ENCODE measurements at places on chromosomes 7 and 10. TPM values are rescaled to one million over a fixed set of nuclear protein-coding genes. Genes with fewer than 3 reads are reported as not detected.

GRCh38 chr7:142298009-142298408 lies 40.2 kb upstream of the PRSS58 start:
- no peak overlapping the region for H3K27ac ChIP-seq
- H3K27me3 ChIP-seq, result no peaks in the 10 kb centered on the region
- no peaks in the 10 kb centered on the region for H3K4me1 ChIP-seq
- H3K4me3 ChIP-seq, result no peak overlapping the region
- DNase-seq, result no peak

Gene UTF1
- total RNA-seq, result not detected

GRCh38 chr10:116665541-116666125 lies 44.9 kb downstream of the PNLIPRP2 start:
- DNase-seq, result peak; percentile 62
- H3K27me3 ChIP-seq, result no peaks in the 10 kb centered on the region
- no peaks in the 10 kb centered on the region for H3K4me1 ChIP-seq
- no peaks in the 10 kb centered on the region for H3K36me3 ChIP-seq
- peak overlapping the region; percentile 40 for H3K4me3 ChIP-seq

GRCh38 chr7:144063710-144064109 lies 5.9 kb upstream of the OR2A25 start:
- H3K27me3 ChIP-seq, result no peaks in the 10 kb centered on the region
- H3K36me3 ChIP-seq, result no peaks in the 10 kb centered on the region
- H3K4me3 ChIP-seq, result no peak overlapping the region
- no peak for DNase-seq
- H3K4me1 ChIP-seq, result no peaks in the 10 kb centered on the region

Gene BEND7
- 10.6 TPM for total RNA-seq

- no peaks in the 10 kb centered on the region for H3K36me3 ChIP-seq
- H3K27me3 ChIP-seq, result no peaks in the 10 kb centered on the region
- H3K27ac ChIP-seq, result peak overlapping the region; percentile 26
- peaks cover 12% of the 10 kb centered on the region for H3K4me1 ChIP-seq
These were observed 29.4 kb downstream of the RABGEF1 start for GRCh38 chr7:66769833-66770512.

Gene C7orf57
- not detected for total RNA-seq

Gene MEOX2
- total RNA-seq, result 0.50 TPM

- no peaks in the 10 kb centered on the region for H3K27me3 ChIP-seq
- H3K4me1 ChIP-seq, result peaks cover 10% of the 10 kb centered on the region
- H3K27ac ChIP-seq, result no peak overlapping the region
- no peaks in the 10 kb centered on the region for H3K36me3 ChIP-seq
- H3K4me3 ChIP-seq, result no peak overlapping the region
These were observed 296.7 kb upstream of the KLF6 start for GRCh38 chr10:4081685-4082111.

Gene PTPRZ1
- not detected for total RNA-seq

GRCh38 chr10:132138133-132138532 lies 48.6 kb upstream of the DPYSL4 start:
- H3K4me1 ChIP-seq, result no peaks in the 10 kb centered on the region
- no peaks in the 10 kb centered on the region for H3K27me3 ChIP-seq
- DNase-seq, result no peak
- no peak overlapping the region for H3K4me3 ChIP-seq

Gene PRTFDC1
- 18.5 TPM for total RNA-seq

Gene ZNF775
- total RNA-seq, result 9.6 TPM

Gene CDK5
- total RNA-seq, result 25.9 TPM

Gene CHAT
- total RNA-seq, result not detected

DNA sequence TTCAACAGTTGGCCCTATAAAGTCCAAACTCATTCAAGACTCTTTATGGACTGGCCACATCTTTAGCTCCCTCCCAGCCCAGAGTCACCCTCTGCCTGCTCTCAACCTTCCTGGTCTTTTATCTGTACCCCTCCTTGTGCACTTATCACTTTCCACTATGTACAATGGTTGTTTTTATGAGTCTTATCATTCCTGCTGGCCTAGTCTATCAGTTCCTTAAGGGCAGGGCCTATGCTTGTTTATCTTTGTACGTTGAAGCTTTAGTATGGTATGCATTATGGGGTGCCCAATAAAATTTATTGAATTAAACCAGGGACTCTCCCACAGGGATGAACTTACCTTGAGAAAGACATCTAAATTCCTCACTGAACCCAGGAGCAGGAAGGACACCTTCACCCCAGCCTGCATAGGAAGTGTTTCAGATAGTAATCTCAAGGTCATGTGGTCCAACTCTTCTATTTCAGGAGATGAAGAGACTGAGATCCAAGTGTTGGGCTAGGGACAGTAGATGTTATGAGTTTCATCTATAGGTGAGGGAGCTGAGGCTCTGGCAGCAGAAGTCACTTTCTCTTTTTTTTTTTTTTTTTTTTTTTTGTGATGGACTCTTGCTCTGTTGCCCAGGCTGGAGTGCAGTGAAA lies 13.3 kb upstream of the PDCD4 start:
- H3K4me3 ChIP-seq, result no peak overlapping the region
- no peak for DNase-seq
- no peaks in the 10 kb centered on the region for H3K36me3 ChIP-seq
- peaks cover 8% of the 10 kb centered on the region for H3K4me1 ChIP-seq

Gene OLAH
- total RNA-seq, result not detected

DNA sequence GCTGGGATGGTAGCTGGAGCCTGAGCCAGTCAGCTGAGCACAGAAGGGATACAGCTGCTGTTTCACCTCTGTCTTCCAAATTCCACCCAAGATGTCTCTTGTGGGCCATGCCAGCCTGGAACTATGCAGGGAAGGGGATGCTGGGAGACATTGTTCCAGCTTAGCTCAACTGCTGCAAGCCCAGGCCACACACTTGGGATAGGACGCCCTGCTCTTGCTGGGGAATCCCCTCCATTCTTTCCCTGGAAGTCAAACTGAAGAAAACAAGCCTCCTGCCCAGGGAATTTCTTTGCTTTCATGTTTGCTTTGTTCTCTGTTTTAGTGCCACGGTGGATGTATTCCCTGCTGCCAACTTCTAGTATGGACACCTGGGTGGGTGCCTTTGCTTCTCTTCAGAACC lies 55.2 kb upstream of the CDK13 start:
- H3K4me1 ChIP-seq, result no peaks in the 10 kb centered on the region
- no peaks in the 10 kb centered on the region for H3K36me3 ChIP-seq
- peaks cover 18% of the 10 kb centered on the region for H3K27me3 ChIP-seq
- H3K27ac ChIP-seq, result no peak overlapping the region
- DNase-seq, result no peak

Gene OSBPL3
- total RNA-seq, result 70.2 TPM

All from fibroblast of lung (primary cell).